AG04449 (cell line): ENCODE measurements at places on chromosomes 5 and 9.

GRCh38 chr9:88988796-88989641, 2.2 kb upstream of the S1PR3 start:
- peak; percentile 34 for DNase-seq

DNA sequence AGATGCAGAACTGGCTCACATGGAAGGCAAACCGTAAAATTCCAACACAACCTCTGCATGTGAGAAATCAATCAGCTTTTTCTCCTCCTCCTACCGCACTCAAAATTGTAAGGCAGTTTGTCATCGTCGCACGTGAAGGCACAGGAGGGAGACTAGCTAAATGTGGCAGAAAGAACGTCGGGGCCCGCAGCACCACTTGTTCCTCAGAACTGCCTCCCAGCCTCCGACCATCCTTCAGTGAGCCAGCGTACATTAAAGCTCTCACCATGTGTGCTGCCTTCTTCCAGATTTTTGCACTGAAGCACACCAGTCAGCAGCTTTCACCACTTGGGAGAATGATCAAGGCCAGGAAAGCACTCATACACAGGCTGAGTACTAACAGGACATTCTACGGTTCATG, 105.9 kb downstream of the RFX3 start:
- DNase-seq: no peak

DNA sequence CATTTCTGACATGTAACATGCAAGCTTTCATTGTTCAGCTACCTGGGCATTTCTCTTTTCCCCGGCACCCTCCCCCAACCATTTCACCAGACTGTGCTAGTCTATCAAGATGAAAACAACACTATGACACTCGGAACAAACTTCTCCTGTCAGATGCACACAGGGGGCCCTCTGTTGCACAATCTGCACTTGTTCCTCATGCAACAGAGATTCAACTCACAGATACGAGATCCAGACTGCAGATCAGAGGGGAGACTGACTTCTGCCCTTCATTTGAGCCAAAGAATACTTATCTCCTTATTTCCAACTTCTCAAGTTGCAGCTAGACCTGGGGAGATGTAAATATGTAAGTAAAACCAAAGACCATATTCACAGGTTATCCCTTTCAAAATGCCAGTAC, 15.7 kb upstream of the FST start:
- DNase-seq: no peak

GRCh38 chr5:76657683-76658311, 34.6 kb upstream of the F2RL2 start:
- no peak for DNase-seq

DNA sequence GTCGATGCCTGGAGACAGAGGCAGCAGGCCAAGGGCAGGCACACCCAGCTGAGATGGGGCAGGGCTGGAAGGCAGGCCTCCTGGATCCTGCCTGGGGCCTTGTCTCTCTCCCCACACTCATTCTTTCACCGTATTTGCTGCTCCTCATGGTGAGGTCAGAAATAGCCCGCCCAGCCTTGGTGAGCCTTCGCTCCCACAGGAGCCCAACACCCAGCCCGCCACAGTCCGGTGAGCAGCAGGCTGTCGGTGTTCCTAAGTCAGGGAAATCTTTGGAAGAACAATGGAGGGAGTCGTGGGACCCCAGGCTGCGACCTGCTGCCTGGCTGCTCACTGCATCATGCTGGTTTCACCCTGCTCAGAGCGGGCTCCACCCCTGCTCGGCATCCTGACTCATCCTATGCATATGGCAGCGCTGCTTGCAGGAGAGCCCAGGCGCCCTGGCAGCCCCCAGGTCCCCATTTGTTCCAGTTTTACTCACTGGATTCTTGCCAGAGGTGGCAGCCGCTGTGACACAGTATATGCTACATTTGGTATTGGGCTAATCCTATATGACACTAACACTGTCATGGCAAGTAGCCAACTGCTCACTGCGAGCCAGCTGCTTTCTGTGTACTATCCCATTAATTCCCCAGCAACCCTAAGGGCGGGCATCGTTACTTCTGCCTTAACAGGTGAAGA, 53.2 kb upstream of the NCS1 start:
- no peak for DNase-seq

GRCh38 chr5:147061431-147061830, 173.4 kb upstream of the STK32A start:
- no peak for DNase-seq

GRCh38 chr5:76193635-76194034, 110.5 kb downstream of the SV2C start:
- DNase-seq: no peak

- no peak for DNase-seq
Measured at GRCh38 chr9:70962761-70963440, 158.5 kb downstream of the TRPM3 start.

DNA sequence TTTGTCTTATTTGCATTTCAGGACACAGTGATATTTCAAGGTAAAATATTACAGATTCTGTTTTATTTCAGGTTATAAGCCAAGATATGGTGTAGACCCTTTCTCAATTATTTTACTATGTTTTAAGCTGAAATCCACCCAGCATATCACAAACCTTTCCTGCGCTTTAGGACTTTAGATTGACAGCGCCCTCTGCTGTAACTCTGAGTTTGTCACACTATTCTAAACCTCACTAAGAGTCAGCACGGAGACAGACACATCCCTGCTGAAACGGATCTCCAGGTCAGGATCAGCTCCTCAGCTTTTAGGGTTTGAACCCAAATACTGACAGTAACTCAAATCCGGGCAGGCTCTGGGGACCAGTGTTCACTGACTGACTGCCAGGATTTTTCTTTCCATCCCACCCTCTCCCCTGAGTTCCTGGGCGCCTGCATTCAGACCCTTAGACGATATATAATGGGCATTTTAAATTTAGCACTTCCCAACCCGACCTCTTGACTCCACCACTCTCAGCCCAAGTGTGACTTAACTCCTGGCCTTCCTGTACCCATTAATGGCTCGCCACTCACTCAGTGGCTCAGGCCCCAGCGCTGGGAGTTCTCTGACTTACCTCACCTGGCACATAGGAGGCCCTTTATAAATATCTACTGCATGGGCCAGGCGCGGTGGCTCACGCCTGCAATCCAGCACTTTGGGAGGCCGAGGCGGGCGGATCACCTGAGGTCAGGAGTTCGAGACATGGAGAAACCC, 33.5 kb downstream of the TLX3 start:
- peak; percentile 7 for DNase-seq

GRCh38 chr5:172592881-172593280, 48.2 kb upstream of the NEURL1B start:
- no peak for DNase-seq

DNA sequence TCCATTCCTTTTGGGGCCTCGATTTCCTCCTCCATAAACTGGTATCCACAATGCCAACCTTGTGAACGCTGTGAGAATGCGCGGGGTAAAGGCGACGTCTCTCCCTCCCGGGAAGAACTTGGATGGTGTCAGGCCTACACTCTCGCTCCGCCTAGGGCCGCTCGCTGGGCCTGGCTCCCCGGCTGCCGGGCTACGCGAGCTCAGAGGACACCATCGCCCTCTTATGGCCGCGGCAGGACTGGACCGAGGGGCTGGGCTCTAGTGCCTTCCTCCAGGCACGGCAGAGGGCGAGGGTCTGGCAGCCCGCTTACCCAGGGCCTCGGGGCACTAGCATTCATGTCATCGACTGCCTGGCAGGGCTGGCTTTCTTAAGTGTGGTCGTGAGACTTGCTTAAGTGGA, 1.3 kb upstream of the EXOSC2 start:
- DNase-seq: no peak

DNA sequence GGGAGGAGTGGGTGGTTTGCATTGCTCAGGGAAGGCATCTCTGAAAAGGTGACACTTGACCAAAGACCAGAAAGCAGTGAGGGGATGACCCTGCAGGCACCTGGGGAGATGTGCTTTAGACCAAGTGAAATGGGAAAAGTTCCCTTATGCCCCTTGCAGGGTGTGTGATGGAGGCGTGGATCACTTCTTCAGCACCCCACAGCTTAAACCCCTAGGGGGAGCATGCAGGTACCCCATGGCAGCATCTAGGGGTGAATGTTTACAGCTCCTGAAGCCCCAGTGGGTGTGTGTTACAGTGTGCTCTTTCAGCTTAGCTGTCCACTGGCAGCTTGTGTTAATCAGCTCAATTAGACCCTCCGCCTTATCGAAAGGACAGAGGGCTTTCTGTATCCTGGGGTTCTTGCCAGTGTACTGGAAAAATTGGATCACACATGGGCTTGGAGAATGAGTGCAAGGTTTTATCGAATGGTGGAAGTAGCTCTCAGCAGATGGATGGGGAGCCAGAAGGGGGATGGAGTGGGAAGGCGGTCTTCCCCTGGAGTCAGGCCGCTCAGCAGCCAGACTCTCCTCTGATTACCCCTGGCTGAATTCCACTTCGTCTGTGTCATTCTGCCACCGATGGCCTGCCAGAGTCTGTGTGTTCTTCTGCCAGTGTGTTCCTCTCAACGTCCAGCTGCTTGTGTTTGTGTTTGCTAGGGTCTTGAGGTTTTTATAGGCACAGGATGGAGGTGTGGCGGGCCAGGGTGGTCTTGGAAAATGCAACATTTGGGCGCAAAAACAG, 6.3 kb downstream of the BHMT2 start:
- no peak for DNase-seq

DNA sequence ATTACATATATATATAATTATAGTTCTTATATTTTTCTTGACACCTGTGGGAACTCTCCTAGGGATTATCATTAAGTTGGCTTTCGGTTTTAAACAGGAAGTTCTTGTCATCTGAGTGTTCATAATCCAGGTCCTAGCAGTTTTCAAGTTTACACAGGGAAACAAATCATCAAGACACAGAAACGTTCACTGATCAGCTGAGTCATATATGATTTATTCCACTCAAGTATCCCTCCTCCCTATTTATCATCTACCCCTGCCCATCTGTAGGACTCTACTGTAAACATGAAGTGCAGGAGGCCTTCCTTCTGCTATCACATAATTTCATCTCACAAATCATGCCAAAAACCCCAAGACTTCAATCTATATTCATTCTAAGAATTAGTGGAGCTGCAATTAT, 6.3 kb downstream of the SLC25A51 start:
- DNase-seq: no peak

GRCh38 chr5:154162539-154163151, 27.9 kb upstream of the GALNT10 start:
- DNase-seq: no peak

GRCh38 chr9:98096091-98096490, 22.9 kb downstream of the TRIM14 start:
- DNase-seq: no peak

GRCh38 chr5:77806213-77806843, 30.2 kb upstream of the TBCA start:
- DNase-seq: no peak

GRCh38 chr9:89815061-89815902, 210.5 kb downstream of the GADD45G start:
- DNase-seq: no peak

DNA sequence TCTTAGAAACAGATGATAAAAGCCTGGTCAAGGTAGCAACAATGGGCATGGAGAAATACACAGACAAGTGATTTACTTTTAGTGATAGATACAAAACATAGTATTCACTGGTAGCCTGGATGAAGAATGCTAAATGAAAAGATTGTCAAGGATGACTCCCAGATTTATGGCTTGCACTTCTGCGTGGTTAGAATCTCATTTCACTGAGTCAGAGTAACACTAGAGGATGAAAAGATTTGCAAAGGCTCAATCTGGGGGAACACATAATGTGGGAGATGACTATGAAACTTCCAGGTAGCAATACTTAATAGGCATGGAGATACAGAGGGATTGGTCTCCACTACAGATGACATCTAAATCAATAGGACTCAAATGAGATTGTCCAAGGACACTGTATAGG, 38.4 kb downstream of the AGTPBP1 start:
- DNase-seq: no peak

DNA sequence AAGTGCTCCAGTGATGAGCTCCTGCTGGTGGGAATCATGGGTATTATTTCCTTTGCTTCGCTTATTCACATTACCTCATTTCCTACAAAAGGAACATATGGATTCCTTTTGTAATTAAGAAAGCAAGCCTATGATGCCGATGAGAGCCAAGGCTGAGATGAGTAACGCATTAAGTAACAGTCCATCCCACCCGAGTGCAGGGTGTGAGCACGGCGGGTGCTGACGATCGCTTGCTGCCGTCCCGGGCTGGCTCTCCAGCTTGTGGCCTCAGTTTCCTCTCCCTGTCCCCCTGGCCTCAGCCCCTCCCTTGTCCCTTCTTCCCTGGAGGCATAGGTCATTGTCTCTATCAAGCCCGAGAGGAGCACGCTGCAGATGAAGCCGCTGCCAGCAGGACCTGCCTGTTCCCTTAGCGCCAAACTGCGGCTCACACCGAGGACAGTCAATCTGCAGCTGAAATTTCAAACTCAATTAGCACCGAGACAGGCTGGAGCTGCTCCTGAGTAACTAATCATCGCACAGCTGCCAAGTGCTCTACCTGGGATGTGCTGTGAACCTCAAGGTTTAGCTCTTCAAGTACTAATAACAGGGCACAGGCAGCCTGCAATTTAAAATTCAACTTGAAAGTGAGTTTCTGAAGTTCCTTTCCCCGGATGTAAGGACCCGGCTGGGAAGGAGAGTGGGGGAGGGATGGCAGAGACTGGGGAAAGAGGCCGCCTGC, 115.2 kb upstream of the RAPGEF1 start:
- peak; percentile 10 for DNase-seq

DNA sequence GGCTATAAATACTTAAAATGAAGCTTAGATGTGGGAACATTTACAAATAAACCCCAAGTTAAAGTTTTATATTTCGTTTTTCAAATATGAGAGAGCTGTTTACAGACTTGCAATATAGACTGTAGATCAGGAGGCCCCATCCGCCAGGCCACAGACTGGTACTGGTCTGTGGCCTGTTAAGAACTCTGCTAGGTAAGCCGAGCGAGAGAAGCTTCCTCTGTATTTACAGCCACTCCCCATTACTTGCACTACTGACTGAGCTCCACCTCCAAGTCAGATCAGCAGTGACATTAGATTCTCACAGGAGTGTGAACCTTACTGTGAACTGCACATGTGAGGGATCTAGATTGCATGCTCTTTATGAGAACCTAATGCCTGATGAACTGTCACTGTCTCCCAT, 561.4 kb upstream of the FAM174A start:
- DNase-seq: no peak

DNA sequence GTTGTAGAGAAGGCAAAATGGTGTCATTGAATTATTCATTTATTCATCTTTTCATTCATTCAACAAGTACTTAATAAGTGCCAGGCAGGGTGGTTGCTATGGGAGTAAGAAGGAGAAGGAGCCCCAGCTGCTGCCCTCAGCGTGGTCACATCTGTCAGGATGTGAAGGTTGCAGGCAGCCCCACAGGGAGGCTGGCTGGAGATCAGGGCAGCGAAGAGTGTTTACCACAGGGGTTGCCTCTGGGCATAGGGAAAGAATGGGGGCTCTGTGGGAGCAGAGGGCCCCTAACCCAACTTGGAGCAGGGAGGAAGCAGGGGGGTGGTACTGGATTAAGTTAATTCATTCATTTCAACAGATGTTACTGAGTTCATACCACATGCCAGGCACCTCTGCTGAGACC, 6.0 kb downstream of the PCDH12 start:
- no peak for DNase-seq

GRCh38 chr9:27528076-27528885, 1.3 kb downstream of the MOB3B start:
- no peak for DNase-seq
